ENCODE measurements at places on chromosomes 2 and 18. TPM values are rescaled to one million over a fixed set of nuclear protein-coding genes. Genes with fewer than 3 reads are reported as not detected.

GRCh38 chr2:11065833-11066485 is 89.3 kb upstream of the SLC66A3 start:
- DNase-seq: no peak
- H3K36me3 ChIP-seq: no peaks in the 10 kb centered on the region
- no peak overlapping the region for H3K4me3 ChIP-seq

DNA sequence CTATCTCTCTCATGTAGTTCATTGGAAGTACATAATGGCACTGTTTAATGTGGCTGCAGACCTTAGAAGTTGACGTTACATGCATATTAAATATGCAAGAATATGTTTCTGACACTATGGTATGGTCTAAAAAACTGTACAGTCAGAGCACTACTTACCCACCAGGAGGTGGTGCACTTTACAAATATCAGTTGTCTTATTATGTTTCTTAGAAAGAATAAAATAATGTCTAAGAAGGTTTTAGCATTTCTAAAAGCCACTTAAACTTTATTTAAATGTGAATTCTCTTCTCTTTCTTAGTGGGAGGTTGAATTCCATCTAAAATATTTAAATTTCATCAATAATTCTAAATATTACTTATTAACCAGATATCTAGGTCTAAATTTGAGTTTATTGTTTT is 4.3 kb downstream of the TMEFF2 start:
- no peak for DNase-seq
- H3K4me3 ChIP-seq: no peak overlapping the region
- no peak overlapping the region for H3K27ac ChIP-seq
- H3K27me3 ChIP-seq: peaks cover 11% of the 10 kb centered on the region

- H3K4me3 ChIP-seq: no peak overlapping the region
- H3K36me3 ChIP-seq: no peaks in the 10 kb centered on the region
- no peaks in the 10 kb centered on the region for H3K27me3 ChIP-seq
- peak; percentile 51 for DNase-seq
- H3K4me1 ChIP-seq: peaks cover 7% of the 10 kb centered on the region
Observed at GRCh38 chr2:178109813-178110212, 2.4 kb upstream of the RBM45 start.

GRCh38 chr2:120256651-120257000 is 4.0 kb downstream of the RALB start:
- no peak overlapping the region for H3K27ac ChIP-seq
- H3K4me3 ChIP-seq: no peak overlapping the region
- peaks cover 4% of the 10 kb centered on the region for H3K4me1 ChIP-seq
- DNase-seq: no peak
- H3K27me3 ChIP-seq: no peaks in the 10 kb centered on the region
- no peaks in the 10 kb centered on the region for H3K36me3 ChIP-seq

GRCh38 chr18:49212819-49213218 is 247.6 kb downstream of the DYM start:
- no peaks in the 10 kb centered on the region for H3K27me3 ChIP-seq
- no peaks in the 10 kb centered on the region for H3K36me3 ChIP-seq
- H3K27ac ChIP-seq: no peak overlapping the region
- H3K4me1 ChIP-seq: no peaks in the 10 kb centered on the region
- DNase-seq: no peak

CROCC2 gene
- total RNA-seq: 0.13 TPM

MDH1B gene
- total RNA-seq: 8.1 TPM

RIF1 gene
- total RNA-seq: 36.8 TPM

- no peak overlapping the region for H3K4me3 ChIP-seq
- H3K27ac ChIP-seq: no peak overlapping the region
- DNase-seq: no peak
- no peaks in the 10 kb centered on the region for H3K4me1 ChIP-seq
- no peaks in the 10 kb centered on the region for H3K36me3 ChIP-seq
- no peaks in the 10 kb centered on the region for H3K27me3 ChIP-seq
Observed at GRCh38 chr2:150674283-150674682, 186.8 kb upstream of the RND3 start.

C2orf69 gene
- total RNA-seq: 11.5 TPM

DNA sequence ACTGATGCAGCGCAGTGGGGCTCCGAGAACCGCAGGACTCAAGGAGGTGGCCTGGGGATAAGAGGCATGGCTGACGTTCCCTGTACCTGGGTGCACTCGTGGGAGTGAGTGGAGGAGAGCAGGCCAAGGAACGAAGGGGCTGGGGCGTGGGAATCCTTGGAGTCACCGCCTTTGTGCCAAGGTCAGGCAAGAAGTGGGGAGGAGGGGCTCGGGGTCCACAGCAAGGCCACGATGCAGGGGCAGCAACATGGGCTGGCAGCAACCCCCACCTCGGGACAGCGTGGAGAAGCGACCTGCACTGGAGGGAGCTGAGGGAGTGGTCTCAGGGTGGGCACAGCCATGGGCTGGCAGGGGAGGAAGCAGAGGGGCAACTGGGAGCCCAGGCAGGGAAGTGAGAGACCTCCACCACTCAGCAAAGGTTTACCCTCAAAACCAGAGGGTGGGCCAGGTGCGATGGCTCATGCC is 18.6 kb downstream of the ARID5A start:
- no peaks in the 10 kb centered on the region for H3K4me1 ChIP-seq
- H3K36me3 ChIP-seq: no peaks in the 10 kb centered on the region
- H3K27me3 ChIP-seq: no peaks in the 10 kb centered on the region
- H3K4me3 ChIP-seq: no peak overlapping the region
- H3K27ac ChIP-seq: no peak overlapping the region
- no peak for DNase-seq

GRCh38 chr2:33459745-33460144 is 16.7 kb upstream of the RASGRP3 start:
- H3K4me3 ChIP-seq: no peak overlapping the region
- no peaks in the 10 kb centered on the region for H3K4me1 ChIP-seq
- H3K36me3 ChIP-seq: no peaks in the 10 kb centered on the region
- no peak for DNase-seq
- no peaks in the 10 kb centered on the region for H3K27me3 ChIP-seq

CCDC121 gene
- 5.6 TPM for total RNA-seq

GRCh38 chr18:65906621-65907034 is 155.8 kb downstream of the CDH7 start:
- H3K4me3 ChIP-seq: no peak overlapping the region
- DNase-seq: peak; percentile 59
- no peaks in the 10 kb centered on the region for H3K4me1 ChIP-seq
- no peaks in the 10 kb centered on the region for H3K27me3 ChIP-seq
- no peaks in the 10 kb centered on the region for H3K36me3 ChIP-seq
- H3K27ac ChIP-seq: no peak overlapping the region

DNA sequence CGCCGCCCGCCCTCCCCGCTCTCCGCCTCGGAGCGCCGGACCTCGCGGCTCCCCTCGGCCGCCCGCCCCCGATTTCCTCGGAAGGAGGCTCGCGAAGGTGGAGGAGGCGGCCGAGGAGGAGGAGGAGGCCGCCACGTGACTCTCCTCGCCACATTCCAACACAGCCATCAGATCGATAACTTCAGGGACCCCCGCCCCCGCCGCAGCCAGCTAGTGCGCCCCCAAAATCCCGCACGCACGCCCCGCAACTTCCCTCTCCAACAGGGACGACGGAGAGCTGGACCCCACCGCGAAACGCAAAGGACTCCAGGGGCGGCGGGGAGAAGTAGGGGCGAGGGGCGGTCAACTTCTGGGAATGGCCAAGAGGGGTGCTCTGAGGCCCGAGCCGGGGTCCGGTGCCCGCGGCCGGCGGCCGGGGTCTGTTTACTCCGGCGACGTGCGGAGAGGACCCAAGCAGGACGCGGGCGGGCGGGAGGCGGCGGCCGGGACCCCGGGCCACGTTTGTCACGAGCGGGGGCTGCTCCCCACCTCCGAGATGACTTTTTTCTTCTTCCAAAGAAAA is 2.0 kb downstream of the ZNF521 start:
- H3K4me3 ChIP-seq: peak overlapping the region; percentile 68
- H3K27me3 ChIP-seq: no peaks in the 10 kb centered on the region
- H3K36me3 ChIP-seq: no peaks in the 10 kb centered on the region
- DNase-seq: peak; percentile 78
- peak overlapping the region; percentile 65 for H3K27ac ChIP-seq

- H3K27me3 ChIP-seq: no peaks in the 10 kb centered on the region
- no peak for DNase-seq
- no peaks in the 10 kb centered on the region for H3K36me3 ChIP-seq
- H3K4me3 ChIP-seq: no peak overlapping the region
- no peaks in the 10 kb centered on the region for H3K4me1 ChIP-seq
Observed at GRCh38 chr2:57050007-57050406, 866.2 kb downstream of the CCDC85A start.

GRCh38 chr2:192072261-192072660 is 122.5 kb downstream of the TMEFF2 start:
- no peaks in the 10 kb centered on the region for H3K27me3 ChIP-seq
- no peaks in the 10 kb centered on the region for H3K36me3 ChIP-seq
- no peak overlapping the region for H3K4me3 ChIP-seq
- no peak for DNase-seq
- no peaks in the 10 kb centered on the region for H3K4me1 ChIP-seq

DNA sequence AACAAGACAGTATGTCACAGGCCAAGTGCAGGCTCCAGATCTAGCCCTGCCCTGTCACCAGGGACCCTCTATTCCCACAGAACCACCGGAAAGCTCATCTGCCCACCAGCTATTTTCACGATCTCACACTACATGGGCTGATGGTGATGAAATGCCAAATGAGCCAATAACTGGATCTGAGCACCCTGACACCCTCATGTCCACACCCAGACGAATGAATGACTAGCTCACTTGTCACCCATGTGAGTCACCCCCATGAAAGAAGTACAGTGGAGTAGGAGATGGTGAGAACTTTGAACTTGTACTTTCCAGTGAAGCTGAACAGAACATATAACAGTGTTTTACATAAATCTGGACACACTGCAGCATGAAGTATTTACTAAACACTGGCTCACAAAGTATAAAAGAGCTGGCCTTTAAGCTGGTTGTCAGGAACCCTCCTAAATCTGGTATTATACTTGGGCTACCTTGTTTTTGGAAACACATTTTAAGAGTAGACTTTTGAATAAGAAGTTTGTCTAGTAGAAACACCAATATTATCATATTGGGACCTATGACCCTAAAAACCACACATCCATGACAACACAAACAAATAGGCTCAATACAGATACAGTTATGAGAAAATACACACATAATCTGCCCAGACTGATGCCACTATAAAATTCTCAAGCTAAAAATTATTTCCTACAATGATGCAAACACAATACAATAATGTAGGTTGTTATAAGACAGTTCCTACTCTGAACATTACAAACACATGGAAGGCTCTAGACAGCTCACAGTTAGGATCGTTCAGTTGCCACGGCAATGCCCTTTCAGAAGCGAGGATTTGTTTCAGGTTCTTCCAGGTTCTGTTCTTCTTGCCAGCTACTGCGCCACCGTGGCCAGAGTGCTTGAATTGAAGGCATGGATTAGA is 19.0 kb downstream of the INO80C start:
- DNase-seq: no peak
- H3K4me3 ChIP-seq: no peak overlapping the region
- no peaks in the 10 kb centered on the region for H3K27me3 ChIP-seq

ST6GAL2 gene
- 1.2 TPM for total RNA-seq

DNA sequence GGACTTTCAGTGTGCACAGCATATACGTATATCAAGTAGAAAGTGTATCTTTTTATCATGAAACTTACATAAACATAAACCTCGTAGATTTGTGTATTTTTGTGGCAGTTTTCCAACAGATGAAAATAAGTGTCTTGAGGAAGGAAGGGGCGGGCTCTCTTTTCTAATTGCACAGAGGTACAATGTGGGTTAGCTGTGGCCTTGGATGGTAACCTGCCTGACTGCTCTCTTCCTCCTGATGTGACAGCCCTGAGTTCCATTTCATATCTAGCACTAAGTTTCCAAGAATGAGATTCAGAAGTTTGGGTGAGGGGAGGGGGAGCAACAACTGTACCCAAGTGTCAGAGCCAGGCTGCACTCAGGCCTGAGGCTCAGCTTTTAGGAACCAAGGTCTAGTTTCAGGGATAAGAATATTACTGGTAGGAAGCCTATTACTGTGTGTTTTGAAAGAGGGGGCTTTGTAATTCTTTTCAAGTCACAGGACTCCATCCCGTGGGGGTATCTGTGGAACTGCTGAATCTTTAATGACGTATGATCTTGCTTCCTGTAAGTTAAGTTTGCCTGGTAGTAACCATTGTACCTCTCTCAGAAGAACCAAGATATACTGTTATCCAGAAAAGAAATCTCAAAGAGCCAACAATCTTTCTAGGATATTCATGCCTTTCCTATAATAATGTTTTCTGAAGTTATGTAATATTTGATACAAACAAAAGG is 483.7 kb downstream of the PTPRM start:
- no peaks in the 10 kb centered on the region for H3K27me3 ChIP-seq
- no peak overlapping the region for H3K27ac ChIP-seq
- H3K4me1 ChIP-seq: no peaks in the 10 kb centered on the region
- H3K36me3 ChIP-seq: no peaks in the 10 kb centered on the region
- peak; percentile 11 for DNase-seq
- no peak overlapping the region for H3K4me3 ChIP-seq

DNA sequence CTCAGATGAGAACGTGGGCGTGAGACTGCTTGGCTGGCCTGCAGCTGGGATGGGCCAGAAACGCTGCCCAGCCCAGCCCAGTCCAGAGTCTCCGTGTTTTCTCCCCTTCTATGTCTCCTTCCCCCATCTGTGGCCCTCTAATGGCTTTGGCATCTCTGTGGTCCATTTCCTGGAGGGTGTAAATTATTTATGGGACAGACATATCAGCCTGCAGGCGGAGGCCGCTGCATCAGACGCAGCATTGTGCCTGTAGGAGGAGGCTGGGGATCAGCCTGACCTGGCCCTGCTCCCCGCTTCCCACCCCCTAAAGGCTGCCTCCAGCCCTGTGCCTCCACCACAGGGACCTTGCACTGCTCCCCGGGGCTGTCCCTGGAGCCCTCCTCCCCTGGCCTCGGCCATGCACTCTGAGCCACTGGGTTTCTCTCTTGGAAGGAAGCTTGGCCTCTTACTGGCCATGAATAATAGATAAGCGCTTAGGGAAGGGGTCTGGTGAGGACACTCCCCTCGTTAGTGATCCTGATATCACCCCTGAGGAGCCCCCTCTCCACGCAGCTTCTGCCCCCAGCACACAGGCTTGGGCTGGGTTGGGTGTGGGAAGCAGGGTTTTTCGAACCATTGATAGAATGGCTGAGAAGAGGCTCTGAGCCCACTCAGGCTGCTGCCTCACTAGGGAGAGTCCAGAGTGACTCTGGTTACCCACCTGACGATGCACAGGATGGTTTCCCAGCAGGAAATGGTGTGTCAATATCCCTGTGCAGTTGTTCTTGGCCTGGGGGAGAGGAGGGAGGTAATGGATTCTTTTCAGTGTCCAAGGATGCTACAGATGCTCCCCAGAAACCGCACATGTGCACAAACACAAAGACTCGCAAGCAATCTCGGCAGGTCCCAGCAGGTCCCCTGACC is 185.5 kb downstream of the MYCN start:
- H3K27ac ChIP-seq: no peak overlapping the region
- peaks cover 3% of the 10 kb centered on the region for H3K4me1 ChIP-seq
- no peak overlapping the region for H3K4me3 ChIP-seq
- no peaks in the 10 kb centered on the region for H3K36me3 ChIP-seq
- DNase-seq: no peak
- no peaks in the 10 kb centered on the region for H3K27me3 ChIP-seq

DNA sequence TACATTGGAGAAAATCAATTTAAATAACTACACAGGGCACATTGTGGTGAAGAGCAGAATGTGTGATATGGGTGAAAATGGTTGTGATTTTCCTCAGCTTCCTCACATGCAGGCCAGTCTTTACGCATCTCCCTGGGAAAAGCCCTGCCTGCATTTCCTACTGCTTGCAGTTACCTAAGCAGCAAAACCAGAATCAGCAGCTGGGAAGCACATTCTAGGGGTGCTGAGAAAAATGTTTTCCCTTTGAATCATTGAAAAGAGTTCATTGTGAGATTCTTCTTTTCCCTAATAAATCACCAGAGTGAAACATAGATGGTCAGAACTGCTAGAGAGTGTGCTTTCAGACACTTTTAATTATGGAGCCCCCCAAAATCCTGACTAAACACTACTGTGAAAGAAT is 656.0 kb downstream of the TDRD15 start:
- DNase-seq: no peak
- no peaks in the 10 kb centered on the region for H3K4me1 ChIP-seq
- no peak overlapping the region for H3K4me3 ChIP-seq
- H3K27me3 ChIP-seq: no peaks in the 10 kb centered on the region
- no peak overlapping the region for H3K27ac ChIP-seq
- no peaks in the 10 kb centered on the region for H3K36me3 ChIP-seq

All from kidney (tissue), 22 donors.